ENCODE measurements at places on chromosomes 3 and 15.

GRCh38 chr3:23856286-23856685, 50.5 kb downstream of the UBE2E1 start:
- DNase-seq: no peak

- no peak for DNase-seq
Observed at GRCh38 chr15:35206060-35206675, 121.1 kb upstream of the NANOGP8 start.

- no peak for DNase-seq
Observed at GRCh38 chr15:85383470-85384148, 3.2 kb downstream of the AKAP13 start.

DNA sequence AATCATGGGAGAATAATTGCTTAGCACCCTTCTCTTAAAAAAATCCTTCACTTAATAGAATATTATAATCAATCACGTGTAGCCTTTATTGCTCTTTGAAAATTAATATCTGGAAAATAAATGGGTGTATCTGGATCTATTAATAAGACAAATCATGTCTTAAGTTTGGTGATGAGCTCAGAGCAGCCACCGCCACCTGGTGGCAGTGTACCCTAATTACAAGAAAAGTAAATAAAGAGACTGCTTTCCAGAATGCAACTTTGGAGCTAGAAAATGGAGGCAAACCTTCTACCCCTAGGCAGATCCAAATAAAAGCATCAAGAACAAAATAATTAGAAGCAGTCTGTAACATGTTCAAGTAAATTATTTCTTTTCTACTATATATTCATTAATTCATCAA, 43.5 kb downstream of the EPHB1 start:
- DNase-seq: no peak

DNA sequence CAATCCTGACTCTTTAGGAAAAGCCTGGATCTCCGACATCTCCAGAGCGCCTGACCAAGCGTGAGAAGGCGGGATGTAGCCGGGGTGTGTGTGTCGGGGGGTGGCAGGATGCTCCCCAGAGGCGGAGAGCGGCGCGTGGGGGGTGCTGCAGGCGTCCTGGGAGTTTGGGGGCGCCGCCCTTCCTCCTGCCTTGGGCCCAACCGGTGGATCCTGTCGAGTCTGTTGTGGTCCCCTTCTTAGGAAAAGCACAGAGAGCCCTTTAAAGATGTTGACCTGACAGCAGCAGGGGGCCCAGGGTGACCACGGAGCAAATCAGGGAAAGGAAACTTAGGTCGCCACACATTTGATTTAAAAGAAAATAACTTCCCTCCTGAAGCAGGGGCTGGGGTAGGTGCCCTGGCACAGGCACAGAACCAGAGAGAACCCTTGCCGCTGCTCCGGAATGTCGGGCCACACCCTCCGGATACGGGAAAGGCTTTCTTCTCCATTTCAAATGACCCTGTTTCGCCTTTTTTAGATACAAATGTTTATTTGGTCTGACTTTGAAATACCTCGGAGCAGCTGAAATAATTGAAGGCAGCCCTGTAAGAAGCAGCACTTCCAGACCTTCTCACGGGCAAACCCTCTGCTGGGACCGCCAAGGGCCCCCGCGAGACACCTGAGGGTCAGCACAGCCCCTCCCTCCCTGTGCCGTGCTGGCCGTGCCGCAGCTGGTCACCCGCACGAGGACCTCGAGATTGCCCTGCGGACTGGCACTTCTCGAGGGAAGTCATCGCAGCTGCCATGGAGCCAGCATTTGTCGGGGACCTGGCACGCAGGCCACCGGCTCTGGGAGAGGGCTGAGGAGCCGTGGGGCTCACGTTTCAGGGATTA, 102.9 kb upstream of the KLF13 start:
- no peak for DNase-seq
